ENCODE measurements at places on chromosomes 1 and 21.

DNA sequence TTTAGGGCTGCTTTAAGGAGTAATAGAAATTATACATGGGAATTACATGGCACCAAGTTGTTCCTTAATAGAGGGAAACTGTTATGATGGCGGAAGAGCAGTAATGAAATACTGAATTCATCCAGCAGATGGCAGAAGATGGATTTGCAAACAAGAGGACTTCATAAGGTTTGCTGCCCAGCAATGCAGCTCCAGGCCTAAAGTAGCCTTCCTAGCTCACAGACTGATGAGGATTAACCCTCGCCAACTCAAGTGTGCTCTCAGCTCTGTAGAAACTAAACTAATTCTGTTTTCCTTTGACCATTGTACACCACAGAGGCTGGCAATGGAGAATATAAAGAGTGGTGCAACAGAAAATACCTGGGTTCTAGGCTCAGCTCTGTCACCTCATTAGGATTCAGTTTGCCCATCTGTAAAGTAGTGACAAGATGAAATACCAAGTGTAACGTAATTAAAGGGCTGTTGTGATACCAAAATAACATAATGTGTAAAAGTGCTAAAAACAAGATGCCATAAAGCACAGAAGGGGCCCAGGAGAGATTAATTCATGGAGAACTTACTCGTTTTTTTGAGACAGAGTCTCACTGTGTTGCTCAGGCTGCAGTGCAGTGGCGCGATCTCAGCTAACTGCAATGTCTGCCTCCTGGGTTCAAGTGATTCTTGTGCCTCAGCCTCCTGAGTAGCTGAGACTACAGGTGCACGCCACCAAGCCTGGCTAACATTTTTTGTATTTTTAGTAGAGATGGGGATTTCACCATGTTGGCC is 102.4 kb upstream of the SERBP1 start:
- DNase-seq: peak; percentile 79

DNA sequence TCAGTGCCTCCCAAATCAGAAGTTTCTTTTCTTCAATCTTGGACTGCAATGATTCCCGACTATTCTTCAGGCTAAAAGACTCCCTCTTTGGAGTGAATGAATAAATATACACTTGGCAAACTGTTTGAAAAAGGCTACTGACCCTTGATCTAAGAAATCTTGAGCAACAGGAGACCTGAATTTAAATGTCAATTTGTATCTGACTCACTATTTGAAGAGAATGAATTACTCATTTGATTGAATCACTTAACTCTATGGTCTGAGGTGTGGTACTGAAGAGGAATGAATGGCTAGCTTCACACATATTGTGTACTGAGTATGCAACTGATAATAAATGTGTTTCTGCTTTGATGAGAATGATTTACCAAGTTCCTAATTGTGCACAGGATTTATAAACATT is 4.6 kb upstream of the SMG7 start:
- DNase-seq: no peak

DNA sequence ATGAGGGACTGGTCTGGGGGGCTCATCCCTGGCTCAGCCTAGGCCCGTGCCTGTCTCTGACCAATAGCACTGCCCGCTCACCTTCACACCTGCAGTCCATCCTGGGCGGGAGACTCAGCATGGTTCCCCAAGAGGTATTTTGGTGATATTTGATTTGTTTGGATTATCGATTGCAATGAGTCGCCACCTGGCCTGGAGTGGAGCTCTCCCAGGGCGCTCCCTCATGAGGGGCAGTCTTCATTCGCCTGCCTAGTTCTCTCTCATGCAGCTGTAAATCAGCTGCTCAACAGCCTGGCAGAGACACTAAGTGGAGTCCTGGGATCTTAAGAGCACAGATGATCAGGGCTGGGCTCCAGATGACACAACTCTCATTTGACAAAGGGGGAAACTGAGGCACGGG is 90.1 kb upstream of the ACTL8 start:
- no peak for DNase-seq

DNA sequence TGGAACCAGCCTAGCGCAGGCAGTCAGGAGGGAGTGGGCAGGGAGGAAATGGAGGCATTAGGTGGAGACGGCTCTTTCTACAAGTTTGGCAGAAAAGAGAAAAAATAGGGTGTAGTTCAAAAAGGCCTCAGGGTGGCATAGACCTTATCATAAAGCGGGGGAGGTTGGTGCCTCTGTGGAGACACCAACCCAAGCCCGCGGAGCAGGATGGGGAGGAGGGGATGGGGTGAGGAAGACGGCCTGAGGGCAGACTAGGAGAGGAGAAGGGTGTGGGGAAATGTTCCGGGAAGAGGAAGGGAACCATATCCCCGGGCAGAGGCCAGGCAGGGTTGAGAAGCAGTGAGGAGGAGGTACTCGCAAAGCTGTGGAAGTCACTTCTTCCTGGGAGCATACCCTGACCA is 17.4 kb upstream of the SHE start:
- no peak for DNase-seq

GRCh38 chr1:39453603-39454002 is 37.8 kb upstream of the BMP8A start:
- DNase-seq: no peak

DNA sequence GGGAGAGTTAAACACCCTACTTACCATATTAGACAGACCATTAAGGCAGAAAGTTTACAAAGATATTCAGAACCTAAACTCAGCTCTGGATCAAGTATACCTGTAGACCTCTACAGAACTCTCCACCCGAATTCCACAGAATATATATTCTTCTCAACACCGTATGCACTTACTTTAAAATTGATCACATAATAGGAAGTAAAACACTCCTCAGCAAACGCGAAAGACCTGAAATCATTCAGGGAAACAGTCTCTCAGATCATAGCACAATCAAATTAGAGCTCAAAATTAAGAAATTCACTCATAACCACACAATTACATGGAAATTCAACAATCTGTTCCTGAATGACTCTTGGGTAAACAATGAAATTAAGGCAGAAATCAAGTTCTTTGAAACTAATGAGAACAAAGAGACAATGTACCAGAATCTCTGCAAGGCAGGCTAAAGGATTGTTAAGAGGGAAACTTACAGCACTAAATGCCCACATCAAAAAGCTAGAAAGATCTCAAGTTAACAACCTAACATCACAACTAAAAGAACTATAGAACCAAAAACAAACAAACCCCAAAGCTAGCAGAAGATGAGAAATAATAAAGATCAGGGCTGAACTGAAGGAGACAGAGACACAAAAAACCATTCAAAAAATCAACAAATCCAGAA is 19.1 kb downstream of the CD84 start:
- no peak for DNase-seq

DNA sequence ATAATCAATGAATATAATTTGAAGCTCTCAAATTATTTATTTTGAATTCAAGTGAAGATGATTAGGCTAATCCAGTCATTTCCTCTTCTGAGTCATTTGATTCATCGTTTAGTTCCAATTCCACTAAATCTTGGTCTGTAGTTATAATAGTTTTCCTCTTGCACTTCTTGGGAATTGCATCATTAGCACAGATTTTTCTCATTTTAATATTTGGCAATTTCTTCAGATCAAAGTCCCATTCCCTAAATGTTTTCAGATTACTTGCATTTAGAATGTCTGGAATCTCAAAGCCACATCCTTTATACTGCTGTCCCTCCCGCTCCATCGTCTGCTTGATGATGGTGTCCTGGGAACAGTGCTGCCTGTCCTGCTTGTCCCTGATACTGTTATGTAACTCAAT is 43.5 kb downstream of the MAST2 start:
- no peak for DNase-seq

DNA sequence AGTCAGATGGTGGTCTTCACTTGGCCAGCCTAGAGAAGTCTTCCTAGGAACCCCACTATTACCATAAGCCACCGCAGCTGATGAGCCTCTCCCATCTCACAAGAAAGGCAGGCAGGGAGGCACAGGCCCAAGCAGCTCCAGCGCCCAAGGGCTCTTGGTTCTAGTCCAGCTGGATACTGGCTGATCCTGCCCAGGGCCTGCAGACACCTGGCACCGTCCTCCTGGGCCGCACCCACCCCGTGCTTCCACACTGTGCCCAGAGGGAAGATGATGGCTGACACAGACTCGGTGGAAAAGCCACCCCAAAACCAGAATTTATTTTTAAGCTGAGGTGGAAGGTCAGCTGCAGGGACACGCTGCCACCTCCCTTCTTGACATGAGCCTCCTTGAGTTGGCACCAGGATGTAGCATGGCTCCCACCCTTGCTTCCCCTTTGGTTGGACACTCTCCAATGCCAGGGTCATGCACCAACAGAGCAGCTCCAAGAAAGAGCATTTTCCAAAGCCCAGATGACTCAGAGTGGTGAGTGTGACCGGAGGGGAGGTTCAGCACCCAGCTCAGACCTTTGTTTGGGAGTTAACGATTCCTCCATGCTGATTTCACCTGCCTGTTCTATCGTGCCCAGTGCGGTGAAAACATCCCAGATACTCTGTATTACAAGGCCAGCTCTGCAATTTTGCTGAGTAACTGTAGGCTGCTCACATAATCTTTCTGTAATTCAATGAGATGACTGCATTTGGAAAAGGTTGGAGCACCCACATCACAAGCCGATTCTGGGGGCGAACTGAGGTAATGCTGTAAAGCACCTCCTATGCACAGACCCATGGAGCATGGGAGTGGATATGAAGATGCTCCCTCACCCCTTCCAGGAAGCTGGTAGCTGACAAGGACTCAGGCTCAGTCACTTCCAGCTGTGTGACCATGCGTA is 63.1 kb upstream of the SLC2A1 start:
- DNase-seq: no peak

GRCh38 chr1:111369645-111370044 is 57.9 kb downstream of the OVGP1 start:
- no peak for DNase-seq

DNA sequence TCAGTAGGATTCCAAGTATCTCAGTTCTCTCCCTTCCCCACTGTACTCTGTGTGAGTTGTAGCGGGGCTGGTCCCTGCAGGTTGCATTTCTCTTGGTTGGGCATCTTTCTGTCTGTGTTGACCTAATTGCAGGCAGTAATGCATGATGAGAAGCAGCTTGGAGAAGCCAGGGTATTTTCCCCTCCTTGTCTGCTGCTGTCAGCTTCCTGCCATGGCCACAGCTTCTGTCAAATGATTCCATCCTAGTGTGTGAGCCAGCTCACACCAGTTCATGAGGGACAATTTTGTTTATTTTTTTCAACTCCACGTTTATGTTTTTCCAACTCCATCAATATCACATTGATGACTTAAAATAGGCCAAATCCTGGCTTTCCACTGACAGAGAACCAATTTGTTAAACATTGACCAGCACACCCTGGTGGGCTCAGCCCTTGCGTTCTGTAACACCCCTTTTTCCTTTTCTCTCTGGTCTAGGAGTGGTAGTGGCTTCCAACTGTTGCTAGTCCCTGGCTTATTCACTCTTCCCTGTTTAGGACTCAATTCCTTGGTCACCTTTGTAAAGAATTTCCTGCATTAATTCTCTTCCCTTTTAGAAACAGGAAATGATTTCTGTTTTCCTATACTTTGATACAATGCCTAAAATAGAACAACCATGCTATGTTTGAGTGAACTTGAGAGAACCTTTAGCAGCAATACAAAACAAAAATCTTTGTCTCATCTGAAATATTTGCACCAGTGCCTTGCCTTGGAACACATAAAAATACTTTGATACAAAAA is 44.9 kb upstream of the APOBEC4 start:
- DNase-seq: no peak

DNA sequence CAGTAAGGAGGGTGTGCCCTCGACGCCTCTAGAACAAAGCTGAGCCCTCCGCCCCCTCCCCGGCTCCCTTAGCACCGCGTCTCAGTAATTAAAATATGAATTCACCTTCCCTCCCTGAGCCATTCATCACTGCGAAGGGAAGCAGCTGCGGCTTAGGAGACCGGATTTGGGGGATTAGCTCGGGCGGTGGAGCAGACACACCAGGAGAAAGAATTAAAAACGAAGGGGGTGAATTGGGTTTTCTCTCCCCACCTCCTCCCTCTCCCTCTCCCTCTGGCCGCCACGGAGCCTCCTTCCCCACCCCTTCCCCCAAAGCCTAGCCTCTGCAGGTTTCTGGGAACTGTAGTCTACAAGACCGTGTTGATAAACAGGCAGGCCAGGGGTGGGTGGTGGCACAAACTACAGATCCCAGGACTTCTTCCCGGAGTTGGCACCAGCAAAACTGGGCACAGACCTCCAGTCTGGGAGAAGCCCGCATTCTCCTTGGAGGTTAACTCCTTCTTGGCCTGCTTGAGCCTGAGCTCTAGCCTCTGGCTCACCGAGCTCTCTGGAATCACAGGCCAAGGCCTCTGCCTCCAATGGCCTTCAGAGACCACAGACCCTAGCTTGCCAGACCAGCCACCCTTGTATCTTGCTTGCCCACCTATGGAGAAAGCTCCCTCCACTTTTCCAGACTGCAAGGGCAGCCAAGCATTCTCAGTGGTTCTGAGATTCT is 10.8 kb downstream of the BLACAT1 start:
- DNase-seq: peak; percentile 99

DNA sequence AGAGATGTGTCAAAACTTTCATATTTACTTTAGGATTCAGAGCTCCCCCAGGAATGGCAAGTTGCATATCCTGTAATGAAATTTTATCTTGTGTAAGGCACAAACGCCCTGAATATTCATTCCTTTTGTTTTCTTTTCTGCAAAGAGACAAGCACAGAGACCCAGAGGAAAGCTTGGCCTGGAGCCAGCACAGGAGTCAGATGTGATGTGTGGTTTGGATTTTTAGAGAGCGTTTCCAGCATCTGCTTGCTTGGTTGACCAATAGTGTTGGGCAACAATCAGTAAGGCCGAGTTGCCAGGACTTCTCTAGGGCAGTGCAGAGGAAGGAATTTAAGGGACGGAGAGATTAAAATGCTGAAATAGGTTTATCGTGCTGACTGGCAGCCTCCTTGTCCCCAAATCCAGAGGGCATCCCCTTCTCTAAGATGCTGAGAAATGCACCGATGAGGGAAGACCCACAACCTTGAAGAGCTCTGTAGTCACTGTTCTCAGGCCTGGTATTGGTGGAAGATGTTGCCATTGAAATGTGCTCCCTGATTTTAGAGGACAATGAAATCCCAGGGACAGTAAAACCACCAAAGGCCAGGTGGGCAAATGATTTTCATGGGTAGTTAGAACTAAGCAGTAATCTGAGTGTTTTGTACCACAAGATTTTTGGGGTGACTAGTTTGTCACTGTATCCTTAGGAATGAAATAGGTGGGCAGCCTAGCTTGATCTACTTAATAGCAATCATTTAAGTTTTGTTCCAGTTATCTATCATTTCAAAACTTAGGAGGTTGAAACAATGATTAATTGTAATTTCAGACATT is 37.9 kb upstream of the RHOU start:
- no peak for DNase-seq

GRCh38 chr1:92168657-92169056 is 49.1 kb upstream of the C1orf146 start:
- DNase-seq: no peak

- DNase-seq: no peak
Measured at GRCh38 chr1:175303201-175303707, 110.7 kb upstream of the KIAA0040 start.

GRCh38 chr1:37310064-37310463 is 164.3 kb upstream of the ZC3H12A start:
- DNase-seq: no peak

GRCh38 chr1:153390938-153391710 is at the start of gene S100A8:
Gene S100A8, minus strand, starts transcription at chr1:153391073. Its CDS starts 538 bp downstream, at chr1:153390535.
- DNase-seq: no peak

- no peak for DNase-seq
Measured at GRCh38 chr21:26470351-26471098, 102.6 kb downstream of the CYYR1 start.

GRCh38 chr1:46735708-46736324 is 16.9 kb upstream of the EFCAB14 start:
- DNase-seq: peak; percentile 76

- no peak for DNase-seq
Measured at GRCh38 chr1:246587606-246588005, 21.4 kb downstream of the CNST start.

GRCh38 chr1:233252441-233252840 is 43.1 kb downstream of the PCNX2 start:
- DNase-seq: no peak

GRCh38 chr1:37901191-37901892 is 42.0 kb upstream of the MTF1 start:
- no peak for DNase-seq

Data from NT2/D1 (cell line).